Activated CD8-positive, alpha-beta memory T cell treated with anti-CD3 and anti-CD28 coated beads for 1 hour (primary cell): ENCODE measurements at places on chromosomes 1 and 21.

- DNase-seq: no peak
Observed at GRCh38 chr1:150243003-150243402, 7.1 kb upstream of the ANP32E start.

GRCh38 chr1:157399343-157399983 lies 152.9 kb downstream of the FCRL5 start:
- no peak for DNase-seq

- DNase-seq: no peak
Observed at GRCh38 chr1:224791362-224791941, 138.0 kb upstream of the DNAH14 start.

DNA sequence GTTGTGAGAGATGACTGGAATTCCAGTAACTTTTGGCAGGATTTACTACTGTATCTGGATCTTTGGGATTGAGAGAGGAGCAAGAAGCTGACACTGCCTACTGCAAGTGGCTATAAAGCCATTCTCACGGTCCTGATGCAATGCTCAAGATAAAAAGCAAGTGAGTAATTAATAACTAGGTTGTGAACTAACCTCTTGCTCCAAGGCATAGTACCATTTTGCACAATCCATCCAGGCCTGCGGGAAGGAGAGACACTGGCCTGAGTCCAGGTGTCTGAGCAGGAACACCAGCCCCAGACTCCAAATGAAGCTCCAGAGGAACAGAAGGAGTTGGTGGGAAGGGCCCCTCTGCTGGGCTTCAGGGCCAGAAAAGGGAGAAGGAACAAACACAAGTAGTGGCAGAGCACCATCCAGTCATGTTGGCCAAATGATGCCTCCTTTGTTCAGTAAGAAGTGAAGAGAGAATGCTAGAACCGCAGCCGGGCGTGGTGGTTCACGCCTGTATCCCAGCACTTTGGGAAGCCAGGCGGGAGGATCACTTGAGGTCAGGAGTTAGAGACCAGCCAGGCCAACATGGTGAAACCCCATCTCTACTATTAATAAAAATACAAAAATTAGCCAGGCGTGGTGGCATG lies 9.9 kb upstream of the SLC45A3 start:
- DNase-seq: no peak

DNA sequence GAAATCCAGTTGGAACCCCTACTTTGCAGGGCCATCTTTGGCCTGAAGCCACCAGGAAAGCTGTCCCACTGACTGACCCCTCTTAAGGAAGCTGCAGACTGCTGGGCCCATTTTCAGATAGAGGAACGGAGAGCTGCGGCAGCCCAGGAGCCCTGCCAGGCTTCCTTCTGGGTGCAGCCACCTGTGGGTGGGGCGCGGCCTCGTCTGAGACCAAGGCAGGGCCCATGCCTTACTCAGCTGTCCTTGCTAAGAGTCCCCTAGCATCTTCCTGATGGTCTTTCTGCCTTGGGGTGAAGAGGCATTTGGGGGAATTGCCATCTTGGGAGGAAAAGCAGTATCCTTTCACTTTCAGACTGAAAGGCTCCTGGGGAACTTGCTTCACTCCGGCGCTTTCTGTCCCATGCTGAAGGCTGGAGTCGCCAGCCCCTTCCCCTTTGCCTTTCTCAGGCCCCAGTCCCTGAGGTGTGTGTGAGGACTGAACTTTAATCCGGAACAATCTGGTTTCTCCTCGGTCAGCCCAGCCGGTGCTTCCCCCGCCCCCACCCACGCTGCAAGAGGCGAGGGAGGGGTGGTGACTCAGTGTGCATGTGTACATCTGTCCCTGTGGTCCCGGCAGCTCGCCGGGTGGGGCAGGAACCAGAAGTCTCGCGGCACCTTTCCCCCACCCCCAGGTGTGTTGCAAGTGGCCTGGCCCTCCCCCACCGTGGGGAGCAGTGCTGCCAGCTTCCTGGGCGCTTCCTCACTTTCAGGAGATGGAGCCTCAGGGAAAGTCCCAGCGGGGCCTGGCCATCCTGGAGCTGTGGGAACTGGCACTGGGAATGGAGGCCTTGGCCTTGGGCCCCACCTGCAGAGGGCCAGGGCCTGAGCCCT lies 5.1 kb downstream of the ZC3H12A start:
- DNase-seq: peak; percentile 79

DNA sequence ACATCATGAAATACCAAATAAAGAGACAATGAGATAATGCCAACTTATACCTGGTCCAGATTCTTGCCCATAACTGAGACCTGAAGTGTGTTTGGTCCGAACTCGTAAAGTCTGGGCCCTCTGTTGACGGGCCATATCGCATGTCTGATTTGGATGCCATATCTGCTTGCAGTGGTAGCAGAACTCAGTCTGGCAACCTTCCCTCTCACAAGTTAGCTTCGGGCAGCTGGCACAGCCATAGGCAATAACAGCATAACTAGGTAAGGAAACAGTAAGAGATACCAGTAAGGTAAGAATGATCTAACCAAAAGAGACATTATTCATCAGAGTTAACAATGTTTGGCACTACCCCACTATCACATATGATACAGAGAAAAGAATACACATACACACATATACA lies 15.1 kb downstream of the RNF19B start:
- DNase-seq: no peak

DNA sequence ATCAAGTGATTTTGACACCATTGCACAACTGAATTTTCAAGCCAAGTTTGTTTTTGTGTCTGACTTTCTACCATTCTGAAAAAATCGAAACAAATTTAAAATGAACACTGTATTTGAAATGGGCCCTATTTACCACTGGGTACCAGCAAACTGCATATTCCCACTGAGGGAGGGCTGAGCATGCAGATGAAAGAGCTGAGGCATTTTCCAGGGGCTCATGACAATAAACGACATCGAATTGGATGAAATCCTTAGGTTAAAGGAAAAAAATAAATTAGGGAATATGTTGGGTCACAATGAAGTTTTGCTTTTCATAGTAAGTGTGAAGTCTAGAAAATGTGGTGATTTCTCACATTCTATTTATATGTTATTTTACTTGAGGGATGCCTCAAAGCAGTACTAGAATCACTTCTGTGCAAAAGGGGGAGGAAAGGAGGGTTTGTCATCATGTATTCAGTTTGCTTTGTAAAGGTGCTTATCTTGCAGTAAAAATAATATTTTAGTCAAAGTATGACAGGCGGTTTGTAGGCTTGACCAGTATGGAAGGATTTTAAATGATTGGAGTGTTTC lies 11.2 kb downstream of the ZBTB18 start:
- no peak for DNase-seq

DNA sequence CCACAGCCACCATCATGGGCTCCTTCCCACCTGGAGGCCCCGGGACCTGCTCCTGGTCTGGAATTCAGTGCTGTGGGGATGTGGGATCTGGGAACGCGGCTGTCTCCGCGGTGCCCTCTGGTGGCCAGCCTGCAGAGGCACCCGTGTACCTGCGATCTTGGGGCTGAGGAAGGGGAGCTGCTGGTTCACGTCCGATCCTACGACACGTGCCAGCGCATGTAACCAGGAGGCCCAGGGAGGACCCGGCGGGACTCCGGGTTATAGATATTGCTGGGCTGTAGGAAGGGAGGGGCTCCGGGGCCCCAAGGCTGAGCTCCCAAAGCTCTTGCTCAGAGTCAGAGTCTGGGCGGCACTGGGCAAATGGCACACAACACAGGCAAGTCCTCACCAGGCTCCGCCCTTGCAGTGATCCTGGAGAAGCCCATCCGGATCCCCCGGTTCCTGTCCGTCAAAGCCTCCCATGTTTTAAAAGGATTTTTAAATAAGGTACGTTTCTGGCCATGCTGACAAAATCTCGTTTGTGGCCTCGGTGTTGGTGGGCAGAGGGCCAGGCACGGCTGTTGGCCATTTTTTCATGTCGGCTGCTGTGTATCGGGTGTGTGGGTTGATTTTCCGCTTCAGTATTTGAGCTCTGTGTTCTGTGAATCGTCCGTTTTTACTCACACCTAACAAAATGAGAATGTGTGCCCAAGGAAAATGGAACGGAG lies 20.1 kb downstream of the FAAP20 start:
- DNase-seq: no peak

DNA sequence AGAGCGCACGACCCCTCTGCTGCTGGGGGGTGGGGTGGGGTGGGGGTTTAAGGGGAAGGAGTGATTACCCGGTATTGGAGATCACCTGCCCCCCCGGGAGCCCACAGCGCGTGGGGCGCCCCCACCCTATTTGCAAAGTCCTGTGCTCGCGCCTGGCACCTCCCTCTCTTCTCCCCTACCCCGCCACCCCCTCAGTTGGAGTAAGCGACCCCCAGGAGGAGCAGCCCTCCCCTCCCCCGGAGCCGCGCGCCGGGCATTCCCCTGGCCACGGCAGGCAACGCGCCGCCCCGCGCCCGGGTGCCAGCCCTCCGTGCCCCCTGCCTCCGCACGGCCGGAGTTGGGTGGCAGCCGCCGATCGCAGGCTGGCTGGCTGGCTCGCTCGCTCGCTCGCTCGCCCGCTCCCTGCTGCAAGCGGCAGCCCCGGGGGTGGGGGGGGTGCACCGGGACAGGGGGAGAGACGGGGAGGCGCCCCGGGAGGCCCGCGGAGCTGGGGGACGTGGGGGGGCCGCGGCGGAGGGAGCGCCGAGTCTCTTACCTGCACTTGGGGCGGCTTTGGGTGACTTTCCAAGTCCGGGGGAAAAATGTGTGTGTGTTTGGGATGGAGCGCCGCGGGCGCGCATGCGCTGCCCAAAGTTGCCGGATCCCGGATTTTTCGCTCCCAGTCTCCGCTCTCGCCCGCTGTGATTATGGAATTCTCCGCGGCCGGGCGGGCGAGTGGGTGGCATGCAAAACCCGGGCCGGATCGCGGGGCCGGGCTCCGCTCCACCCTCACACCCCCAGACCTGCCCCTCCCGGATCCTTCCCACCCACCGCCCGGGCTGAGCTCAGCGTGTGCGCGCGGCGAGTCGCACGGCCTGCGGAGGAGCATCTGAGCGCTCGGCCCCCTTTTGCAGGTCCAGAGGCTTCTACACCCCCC lies at the start of gene CASZ1:
CASZ1 (minus strand) TSS at position 618 of the 916 bp plus-strand sequence. CDS start 102,757 bp downstream, outside the sequence.
- no peak for DNase-seq

- no peak for DNase-seq
Observed at GRCh38 chr1:31019401-31019800, 46.1 kb downstream of the PUM1 start.
